ENCODE measurements at places on chromosomes 16 and 17. TPM values are rescaled to one million over a fixed set of nuclear protein-coding genes. Genes with fewer than 3 reads are reported as not detected.

DNA sequence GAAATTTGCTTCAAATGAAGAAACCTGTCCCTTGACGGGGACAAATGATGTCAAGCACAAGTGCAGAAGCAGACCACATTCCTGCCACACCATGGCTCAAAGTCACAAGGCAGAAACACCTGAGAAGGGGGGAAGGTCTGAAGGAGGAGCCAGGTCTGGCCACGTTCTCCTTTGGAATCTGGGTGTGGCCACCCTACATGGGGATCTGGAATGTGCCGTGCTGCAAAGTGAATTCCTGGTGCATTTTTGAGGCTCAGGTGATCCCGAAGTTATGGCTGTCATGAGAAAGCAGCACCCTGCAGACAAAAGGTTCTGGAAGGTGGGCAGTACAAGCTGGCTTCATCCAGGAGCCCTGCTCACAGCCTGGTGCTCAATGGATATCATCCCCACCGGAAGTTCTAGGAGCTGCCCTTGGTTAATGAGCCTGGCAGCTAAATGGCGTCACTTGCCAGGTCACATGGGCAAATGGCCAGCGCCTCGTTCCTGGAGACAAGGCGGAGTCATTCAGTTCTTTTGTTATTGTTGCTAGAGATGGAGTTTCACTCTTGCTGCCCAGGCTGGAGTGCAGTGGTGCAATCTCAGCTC is 20.1 kb upstream of the ADCY9 start:
- H3K36me3 ChIP-seq, result no peaks in the 10 kb centered on the region
- H3K4me3 ChIP-seq, result no peak overlapping the region
- H3K27me3 ChIP-seq, result no peaks in the 10 kb centered on the region
- no peak for DNase-seq
- no peak overlapping the region for H3K27ac ChIP-seq
- no peaks in the 10 kb centered on the region for H3K4me1 ChIP-seq

GRCh38 chr17:71937914-71938313 is 182.9 kb upstream of the SOX9 start:
- no peak overlapping the region for H3K27ac ChIP-seq
- no peak for DNase-seq
- H3K36me3 ChIP-seq, result no peaks in the 10 kb centered on the region
- no peaks in the 10 kb centered on the region for H3K27me3 ChIP-seq
- no peaks in the 10 kb centered on the region for H3K4me1 ChIP-seq
- H3K4me3 ChIP-seq, result no peak overlapping the region

DNA sequence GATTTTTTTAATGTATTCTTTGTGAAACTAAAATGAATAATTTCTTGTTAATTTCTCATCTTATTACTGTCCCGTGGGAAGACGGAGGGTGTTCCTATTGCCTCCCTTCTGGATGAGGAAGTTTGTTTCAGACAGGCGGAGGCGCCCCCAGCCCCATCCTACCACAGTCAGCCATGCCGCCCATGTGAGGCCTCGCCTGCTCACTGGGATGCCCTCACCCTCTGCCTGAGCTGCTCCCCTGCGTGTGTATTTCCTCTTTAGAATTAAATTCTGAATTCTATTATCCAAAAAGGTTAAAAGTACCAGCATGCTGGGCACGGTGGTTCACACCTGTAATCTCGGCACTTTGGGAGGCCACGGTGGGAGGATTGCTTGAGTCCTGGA is 14.0 kb downstream of the KCTD2 start:
- DNase-seq, result no peak
- no peaks in the 10 kb centered on the region for H3K27me3 ChIP-seq
- H3K4me1 ChIP-seq, result peaks cover 17% of the 10 kb centered on the region
- H3K4me3 ChIP-seq, result no peak overlapping the region

The ITGAX gene
- 0.91 TPM for total RNA-seq

GRCh38 chr17:4453812-4454591 is 20.3 kb downstream of the SPNS3 start:
- no peak for DNase-seq
- no peaks in the 10 kb centered on the region for H3K4me1 ChIP-seq
- no peaks in the 10 kb centered on the region for H3K27me3 ChIP-seq
- H3K27ac ChIP-seq, result no peak overlapping the region
- H3K36me3 ChIP-seq, result no peaks in the 10 kb centered on the region

DNA sequence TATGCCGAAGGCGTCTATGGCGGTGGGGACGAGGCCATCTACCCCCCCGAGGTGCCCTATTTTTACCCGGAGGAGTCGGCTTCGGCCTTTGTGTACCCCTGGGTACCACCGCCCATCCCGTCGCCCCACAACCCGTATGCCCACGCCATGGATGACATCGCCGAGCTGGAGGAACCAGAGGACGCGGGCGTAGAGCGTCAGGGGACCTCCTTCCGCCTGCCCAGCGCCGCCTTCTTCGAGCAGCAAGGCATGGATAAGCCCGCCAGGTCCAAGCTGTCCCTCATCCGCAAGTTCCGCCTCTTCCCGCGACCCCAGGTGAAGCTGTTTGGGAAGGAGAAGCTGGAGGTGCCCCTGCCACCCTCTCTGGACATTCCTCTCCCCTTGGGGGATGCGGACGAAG is 11.4 kb downstream of the MYO15A start:
- H3K27me3 ChIP-seq, result no peaks in the 10 kb centered on the region
- no peak for DNase-seq
- no peak overlapping the region for H3K27ac ChIP-seq
- peaks cover 29% of the 10 kb centered on the region for H3K4me1 ChIP-seq

DNA sequence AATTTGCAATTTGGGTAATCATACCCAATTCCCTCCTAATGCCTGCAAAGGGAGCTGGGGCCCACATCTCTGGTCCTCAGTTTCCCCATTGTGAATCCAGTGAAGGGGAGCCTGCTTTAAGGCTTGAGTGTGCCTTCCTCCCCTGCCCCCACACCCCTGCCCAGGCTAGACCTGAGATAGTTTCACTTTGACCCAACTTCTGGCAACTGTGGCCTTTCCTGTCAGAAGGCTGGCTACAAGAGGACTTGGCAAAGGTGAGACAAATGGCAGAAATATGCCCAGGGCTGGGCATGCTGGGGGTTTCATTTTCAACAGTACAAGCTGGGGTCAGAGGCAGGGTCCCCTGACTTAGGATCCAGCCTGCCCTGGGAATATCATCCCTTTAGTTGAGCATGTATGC is 10.0 kb downstream of the SOCS1 start:
- no peaks in the 10 kb centered on the region for H3K36me3 ChIP-seq
- no peak overlapping the region for H3K27ac ChIP-seq
- H3K4me1 ChIP-seq, result peaks cover 2% of the 10 kb centered on the region
- no peak for DNase-seq
- H3K4me3 ChIP-seq, result no peak overlapping the region
- H3K27me3 ChIP-seq, result no peaks in the 10 kb centered on the region

The ITPRIPL2 gene
- total RNA-seq, result 18.1 TPM

DNA sequence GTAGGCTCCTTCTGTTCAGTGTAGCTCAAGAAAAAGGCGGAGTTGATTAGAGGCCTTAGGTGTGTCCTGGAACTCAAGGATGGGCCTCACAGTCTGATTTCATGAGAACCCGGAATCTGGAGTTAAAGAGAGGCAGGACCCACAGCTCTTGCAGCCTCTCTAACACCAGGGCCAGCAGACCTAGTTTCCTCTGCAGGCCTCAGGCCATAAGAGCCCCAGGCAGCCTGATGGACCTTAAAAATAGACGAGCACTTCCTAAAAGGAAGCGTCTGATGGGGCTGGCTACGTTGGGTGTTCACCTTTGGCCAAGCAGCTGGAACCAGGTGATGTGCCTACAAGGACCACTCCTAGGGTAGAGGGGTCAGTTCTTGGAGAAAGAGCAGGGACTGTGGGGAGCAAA is 7.6 kb downstream of the CACNG5 start:
- no peak for DNase-seq
- H3K4me1 ChIP-seq, result no peaks in the 10 kb centered on the region
- peaks cover 4% of the 10 kb centered on the region for H3K27me3 ChIP-seq

Measured in gastrocnemius medialis (tissue), 4 donors.